ENCODE measurements at places on chromosomes 6 and 20. TPM values are rescaled to one million over a fixed set of nuclear protein-coding genes. Genes with fewer than 3 reads are reported as not detected.

OPN5 gene
- total RNA-seq, result not detected

GSTA3 gene
- not detected for total RNA-seq

- no peak for DNase-seq
These were observed 44.8 kb downstream of the ITPR3 start for GRCh38 chr6:33665957-33666356.

DNA sequence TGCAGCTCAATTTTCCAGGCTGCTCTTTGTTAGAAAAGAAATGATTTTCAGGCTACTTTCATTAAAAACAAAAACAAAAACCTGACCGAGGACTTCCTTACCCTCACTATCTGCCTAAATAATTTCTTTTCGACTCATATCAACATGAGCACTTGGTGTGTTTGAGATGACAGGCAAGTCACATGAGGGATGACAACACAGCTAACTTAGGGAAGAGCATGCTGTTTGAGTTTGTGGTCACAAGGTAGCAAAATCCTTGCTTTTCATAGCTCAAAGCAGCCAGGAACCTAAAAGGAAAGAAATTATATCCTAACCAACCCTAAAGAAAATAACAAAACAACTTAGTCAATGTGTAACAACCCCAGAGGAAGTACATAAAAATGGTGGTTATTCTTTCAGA is 459.5 kb downstream of the KIF16B start:
- no peak for DNase-seq

DNA sequence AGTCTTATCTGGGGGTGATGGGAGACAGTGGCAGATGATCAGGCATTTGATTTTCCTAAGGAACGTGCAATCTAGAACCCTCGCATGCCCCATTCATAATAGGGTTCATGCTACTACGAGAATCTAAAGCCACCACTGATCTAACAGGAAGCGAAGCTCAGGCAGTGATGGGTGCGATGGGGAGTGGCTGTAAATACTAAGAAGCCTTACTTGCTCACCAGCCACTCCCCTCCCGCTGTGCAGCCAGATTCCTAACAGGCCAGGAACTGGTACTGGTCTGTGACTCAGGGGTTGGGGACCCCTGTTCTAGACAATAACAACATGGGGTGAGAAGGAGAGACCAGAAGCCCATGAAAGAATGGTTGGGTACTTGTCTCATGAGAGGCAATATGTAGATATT is 4.5 kb downstream of the TREML4 start:
- no peak for DNase-seq
